Amygdala (tissue), 56 donors: ENCODE measurements at places on chromosomes 1 and 21.

DNA sequence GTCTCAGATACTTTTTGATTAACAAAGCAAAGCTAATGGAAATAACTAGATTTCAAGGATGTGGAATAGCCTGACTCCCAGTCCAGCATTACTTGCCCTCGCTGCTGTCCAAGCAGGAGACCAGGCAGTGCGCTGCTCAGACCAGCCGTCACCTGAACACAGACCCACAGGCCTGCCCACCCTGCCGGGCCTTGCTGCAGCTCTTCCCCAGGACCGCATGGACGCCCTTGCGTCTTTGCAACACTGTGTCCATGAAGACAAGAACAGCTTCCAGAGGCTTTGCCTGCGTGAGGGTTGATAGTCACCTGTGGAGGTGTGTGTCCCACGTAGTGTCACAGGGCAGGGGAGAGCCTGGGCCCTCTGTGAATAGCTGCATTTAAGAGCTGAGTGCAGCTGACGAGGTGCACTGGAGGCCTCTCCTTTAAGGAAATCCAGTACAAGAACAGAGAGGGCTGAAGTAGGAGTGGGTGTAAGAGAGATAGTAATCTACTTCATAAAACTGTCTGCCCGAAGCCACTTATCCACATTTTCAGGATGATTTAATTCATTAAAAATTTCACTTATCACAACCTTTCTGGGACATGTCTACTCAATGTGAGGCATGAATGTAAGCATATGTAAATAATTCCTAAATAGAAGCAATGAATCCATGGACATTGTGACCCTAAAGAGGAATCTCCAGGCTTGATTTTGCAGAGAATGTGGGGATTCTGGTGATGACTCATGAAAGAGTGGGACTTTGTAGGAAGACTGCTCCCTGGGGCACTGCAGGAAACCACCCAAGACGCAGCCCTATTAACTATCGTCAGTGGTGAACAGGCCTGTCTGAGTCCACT, 176.2 kb upstream of the RAB4A start:
- DNase-seq = no peak

DNA sequence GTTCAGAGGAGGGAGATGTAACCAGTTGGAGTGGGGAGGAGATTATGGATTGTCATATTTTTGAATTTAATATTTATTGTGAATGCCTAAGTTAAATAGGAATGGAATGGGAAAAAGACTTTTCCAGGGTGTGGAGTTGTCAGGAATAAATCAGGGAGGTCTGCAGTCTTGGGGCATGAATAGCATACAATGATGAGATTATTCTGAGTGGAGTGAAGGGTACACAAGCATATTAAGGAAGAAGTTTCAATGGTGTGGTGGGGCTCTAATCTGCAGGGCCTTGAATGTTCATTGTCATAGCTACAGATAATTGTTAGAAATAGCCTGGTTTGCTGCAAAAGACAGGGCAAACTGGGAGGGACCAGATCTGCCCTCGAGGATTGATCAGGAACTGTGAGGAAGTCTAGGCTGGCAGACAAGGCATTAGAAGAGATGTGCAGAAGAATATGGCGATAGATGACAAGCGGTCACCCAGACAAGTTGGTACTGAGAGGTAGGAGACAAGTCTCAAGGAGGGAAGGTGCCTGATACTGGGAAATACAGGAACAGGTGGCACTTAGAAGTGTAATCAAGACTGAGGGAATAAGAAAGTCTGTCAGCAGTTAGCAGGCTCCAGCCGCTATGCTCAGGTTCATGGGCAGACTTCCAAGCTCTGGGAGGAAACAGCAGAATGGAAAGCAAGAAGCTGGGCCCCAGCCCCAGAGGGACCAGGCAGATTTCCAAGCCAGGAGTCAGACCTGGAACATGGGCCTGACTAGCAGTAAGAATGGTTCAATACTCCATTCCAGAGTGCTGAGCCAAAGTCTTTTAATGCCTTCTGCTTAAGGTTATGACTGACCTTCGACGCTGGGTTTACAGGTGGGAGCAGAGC, 20.9 kb upstream of the RGL1 start:
- no peak for DNase-seq

- DNase-seq = no peak
These were observed 42.4 kb downstream of the CHD5 start for GRCh38 chr1:6137758-6138157.

DNA sequence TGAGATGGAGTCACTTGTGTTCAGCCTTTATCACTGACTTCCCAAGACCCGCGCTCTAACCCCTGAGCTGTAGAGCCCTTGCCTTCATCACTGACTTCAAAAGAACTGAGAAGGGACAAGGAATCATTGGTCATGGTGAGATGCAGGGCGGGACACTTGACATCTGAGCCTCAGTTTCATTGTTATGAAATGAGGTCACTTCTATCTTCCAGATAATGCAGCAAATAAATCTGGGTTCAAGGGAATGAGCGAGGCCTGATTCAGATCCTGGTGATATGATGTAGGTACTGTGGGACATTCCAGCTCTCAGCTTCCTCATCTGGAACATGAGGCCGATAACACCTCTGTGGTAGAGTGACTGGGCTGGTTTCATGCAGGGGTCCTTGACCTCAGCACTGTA, 13.8 kb downstream of the KAZN start:
- no peak for DNase-seq

DNA sequence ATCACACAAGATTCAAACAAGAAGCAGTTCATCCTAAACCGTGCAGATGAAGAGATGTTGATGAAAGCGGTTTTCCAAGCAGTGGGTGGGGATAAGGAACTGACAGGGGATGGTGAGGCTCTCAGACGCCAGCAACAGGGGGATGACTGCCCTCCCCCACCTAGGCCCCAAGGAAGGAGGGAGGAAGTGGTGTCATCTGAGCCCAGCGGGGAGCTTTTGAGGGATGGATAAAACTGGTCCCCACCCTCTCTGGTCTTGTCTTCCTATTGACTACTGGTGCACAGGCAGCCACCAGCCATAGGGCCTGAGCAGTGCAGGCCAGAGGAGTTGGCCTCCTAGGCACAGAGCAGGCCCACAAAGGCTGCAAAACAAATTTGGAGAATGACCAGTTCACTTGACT, 175.5 kb downstream of the HUNK start:
- no peak for DNase-seq

GRCh38 chr1:20291645-20292084, 990 bp downstream of the VWA5B1 start:
- DNase-seq = no peak

DNA sequence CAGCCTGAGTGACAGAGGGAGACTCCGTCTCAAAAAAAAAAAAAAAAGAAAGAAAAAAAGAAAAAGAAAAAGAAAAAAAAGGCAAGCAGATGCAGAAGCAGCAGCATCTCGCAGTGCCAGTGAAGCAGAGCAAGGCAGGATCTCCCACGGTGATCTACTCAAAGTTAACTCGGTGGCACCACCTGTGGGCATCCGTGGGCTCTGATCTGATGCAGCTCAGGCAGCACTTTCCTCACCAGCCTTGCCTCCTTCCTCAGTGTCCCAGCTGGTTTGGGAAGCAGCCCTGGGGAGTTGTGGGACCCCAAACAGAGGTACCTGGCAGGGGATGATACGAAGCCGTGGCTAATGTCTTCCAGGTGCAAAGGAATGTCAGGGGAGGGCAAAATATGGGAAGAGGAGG, 104.3 kb upstream of the KRTAP19-8 start:
- no peak for DNase-seq

DNA sequence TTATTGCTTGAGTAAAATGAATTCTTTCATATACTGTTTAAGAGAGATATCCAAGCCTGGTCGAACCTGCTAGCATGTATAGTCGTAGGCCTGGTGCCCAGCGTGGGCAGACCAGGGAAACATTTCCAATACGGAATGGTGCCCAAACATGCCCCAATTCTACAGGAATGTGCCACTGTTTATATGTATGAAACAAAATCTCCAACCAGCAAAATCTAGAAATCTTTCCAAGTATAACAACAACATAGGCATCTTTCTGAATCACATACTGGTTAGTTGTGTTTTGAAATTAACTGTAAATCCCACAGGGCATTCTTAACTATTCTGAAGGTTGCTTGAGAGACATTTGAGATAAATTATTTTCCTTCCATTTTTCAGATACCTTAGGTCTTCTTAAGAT, 17.0 kb upstream of the ABCD3 start:
- DNase-seq = no peak

DNA sequence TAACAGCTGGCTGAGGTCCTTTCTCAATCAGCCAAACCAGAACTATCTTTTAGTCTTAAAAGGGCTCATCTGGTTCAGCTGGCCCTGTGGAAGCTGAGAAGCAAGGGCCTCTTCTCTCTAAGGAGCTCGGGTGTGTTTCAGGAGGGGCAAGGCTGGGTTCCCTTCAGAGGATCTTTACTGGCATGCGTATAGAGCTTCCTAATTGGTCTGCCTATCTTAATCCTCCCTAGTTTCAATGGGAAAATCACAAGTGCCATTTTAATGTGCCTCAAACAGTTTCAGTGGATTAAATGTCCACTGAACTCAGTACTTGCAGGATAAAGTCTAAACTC, 81.5 kb upstream of the LBR start:
- DNase-seq = no peak

- peak; percentile 32 for DNase-seq
These were observed 112.1 kb downstream of the HLCS start for GRCh38 chr21:36854391-36854790.

GRCh38 chr1:174837386-174837785, 162.4 kb upstream of the CACYBP start:
- DNase-seq = no peak
